ENCODE measurements at places on chromosomes 12 and 14.
A peak's percentile ranks its signal among the peaks of the same experiment; 100 is the strongest.

DNA sequence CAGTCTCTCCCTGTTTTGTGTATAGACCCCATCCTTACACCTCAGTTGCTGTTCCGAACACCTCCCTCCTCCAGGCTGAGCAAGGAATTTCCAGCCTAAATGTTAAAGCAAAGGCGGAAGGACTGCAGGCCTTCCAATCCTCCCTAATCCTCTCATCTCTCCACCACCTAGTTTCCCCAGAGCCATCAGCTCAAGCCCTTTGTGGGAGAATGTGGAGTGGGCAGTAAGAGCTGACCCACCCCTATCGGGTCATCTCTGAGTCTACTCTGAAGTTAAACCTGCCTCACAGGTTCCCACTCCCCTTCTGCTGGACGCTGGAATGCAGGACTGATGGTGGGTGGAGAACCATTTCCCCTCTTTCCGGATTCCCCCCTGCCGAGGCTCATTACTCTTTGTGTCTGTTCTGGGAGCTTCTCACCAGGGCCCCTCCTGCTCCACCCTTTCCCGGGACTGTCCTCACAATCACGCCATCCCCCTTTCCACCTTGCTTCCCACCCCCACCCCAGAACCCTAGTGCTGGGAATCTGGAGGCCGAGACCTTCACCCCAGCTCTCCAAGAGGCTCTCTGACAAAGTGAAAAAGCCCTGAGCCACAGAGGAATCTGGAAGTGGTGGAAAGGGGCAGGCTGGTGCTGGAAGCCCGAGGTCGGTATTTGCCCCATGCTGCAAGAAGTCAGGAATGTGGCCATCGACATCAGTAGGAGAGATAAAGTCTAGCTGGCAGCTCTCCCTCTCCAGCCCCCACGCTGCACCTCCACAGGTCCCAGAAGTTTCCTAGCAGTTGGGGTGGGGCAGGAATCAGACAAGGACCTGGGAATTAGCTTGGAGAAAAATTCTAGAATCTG lies 3.3 kb upstream of the KRT18 start:
- DNase-seq = no peak

DNA sequence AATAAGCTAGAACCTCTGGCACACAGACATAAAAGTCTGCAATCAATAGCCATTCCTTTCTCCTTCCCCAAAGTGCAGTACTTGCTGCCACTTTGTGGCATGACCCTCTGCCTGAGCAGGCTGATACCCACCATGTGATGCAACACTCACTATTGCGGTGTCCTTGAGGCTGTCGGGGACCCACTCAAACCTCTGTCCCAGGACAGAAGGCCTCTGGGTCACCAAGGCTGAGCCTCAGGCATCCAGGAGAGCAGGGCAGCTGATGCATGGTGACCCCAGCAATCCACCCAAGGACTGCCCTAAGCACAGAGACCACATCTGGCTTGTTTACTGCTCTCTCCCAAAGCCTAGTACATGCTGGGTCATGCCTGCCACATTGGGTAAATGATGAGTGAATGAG lies 114.2 kb downstream of the DPF3 start:
- no peak for DNase-seq

DNA sequence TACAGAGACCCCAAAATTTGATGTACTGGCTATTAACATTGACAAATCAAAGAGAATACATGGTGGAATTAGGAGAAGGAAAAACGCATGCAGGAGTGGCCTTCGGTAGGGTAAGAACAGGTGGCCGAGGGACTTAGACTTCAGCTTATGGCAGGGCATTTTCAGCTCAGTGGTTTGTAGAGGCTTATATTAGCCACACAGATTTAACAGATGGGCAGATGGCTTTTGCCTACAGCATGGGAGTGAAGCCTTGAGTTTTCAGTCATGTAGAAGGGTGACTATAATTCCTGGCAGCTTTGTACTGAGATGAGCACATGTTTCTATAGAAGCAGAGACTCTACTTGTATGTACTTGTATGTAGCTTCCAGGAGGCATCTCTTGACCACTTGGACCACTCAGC lies 40.9 kb upstream of the PLEKHA5 start:
- DNase-seq = no peak

GRCh38 chr14:77097006-77097699 lies 905 bp upstream of the CIPC start:
- peak; percentile 76 for DNase-seq

All from NAMALWA (cell line).